ENCODE measurements at places on chromosomes 5 and 9.

GRCh38 chr9:16794871-16795639 lies 75.4 kb downstream of the BNC2 start:
- DNase-seq: no peak

DNA sequence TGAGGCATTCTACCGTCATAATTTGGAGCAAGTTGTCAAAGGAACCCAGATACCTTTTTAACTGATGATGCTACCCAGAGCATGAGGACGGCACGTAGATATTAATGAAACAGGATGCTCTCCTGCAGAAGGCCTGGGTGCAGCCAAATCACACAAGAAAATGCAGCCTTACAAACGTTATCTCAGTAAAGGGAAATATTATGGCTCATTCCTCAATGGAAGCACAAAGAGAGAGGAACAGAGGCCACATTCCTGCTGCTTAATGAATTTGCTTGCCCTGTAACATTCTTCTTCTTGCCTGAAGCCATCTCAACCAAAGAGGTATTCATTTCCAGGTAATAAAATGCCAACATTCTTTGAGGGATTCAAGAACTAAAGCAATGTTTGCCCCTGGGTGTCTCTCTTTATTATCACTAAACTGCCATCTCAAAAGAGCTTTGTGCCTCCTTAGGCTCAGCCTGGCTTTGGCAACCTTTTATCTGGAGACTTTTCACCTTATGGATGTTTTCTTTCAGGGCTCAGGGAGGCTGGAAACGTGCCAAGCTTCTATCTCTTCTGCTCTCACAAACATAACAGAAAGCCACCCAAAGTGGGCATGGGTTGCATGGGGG lies 92.9 kb downstream of the TNC start:
- no peak for DNase-seq

DNA sequence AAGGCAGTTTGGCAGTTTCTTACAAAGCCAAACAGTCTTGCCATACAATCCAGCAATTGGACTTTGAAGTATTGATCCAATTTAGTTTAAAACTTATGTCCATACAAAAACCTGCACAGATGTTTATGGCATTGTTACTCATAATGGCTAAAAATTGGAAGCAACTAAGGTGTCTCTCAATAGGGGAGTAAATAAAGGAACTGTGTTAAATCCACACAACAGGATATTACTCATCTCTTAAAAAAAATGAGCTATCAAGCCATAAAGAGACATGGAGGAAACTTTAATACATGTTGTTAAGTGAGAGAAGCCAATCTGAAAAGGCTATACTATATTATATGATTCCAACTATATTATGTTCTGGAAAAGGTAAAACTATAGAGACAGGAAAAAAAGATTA lies 313.6 kb upstream of the CD180 start:
- no peak for DNase-seq

- no peak for DNase-seq
These were observed 24.4 kb upstream of the STC2 start for GRCh38 chr5:173352366-173353349.

- no peak for DNase-seq
These were observed 15.1 kb downstream of the LPAR1 start for GRCh38 chr9:111023128-111023527.
